ENCODE measurements at places on chromosomes 2 and 18.

- DNase-seq: peak; percentile 15
Observed at GRCh38 chr2:86368161-86368824, 30.9 kb upstream of the REEP1 start.

GRCh38 chr18:9792565-9793245 lies 84.6 kb downstream of the RAB31 start:
- no peak for DNase-seq

GRCh38 chr2:7612969-7613368 lies 695.8 kb downstream of the RNF144A start:
- DNase-seq: no peak

GRCh38 chr2:229852565-229852964 lies 69.2 kb downstream of the TRIP12 start:
- DNase-seq: peak; percentile 7

GRCh38 chr2:27849558-27850205 lies 40.5 kb downstream of the RBKS start:
- DNase-seq: no peak

DNA sequence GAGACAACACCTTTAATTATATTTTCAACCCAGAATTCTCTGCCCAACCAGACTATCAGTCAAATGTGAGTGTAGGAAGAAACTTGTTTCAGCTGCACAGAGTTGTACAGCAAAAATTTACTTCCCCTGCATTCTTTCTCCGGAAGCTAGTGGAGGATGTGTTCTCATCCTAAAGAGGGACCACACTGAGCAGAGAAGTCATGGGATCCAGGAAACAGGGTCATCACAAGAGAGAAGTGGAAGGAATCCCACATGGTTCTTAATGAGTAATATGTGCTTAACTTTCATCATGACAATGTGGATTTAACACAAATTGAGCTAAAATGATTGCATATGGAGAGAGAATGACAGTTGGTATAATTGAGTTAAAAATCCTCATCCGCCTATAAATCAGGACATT lies 78.2 kb downstream of the INPP4A start:
- DNase-seq: no peak

Data from stimulated activated CD4-positive, alpha-beta T cell treated with anti-CD3 and anti-CD28 coated beads, Interleukin-1b, Interleukin-23, amount 100 ng/mL, for 1 hour (primary cell).